Activated CD4-positive, alpha-beta memory T cell treated with anti-CD3 and anti-CD28 coated beads, Interleukin-2, amount 10 ng/mL, durations not matched to agents 7 days and 5 days (primary cell): ENCODE measurements at places on chromosomes 1 and 21. TPM values are rescaled to one million over a fixed set of nuclear protein-coding genes. Genes with fewer than 3 reads are reported as not detected.
A peak's percentile ranks its signal among the peaks of the same experiment; 100 is the strongest.

DNA sequence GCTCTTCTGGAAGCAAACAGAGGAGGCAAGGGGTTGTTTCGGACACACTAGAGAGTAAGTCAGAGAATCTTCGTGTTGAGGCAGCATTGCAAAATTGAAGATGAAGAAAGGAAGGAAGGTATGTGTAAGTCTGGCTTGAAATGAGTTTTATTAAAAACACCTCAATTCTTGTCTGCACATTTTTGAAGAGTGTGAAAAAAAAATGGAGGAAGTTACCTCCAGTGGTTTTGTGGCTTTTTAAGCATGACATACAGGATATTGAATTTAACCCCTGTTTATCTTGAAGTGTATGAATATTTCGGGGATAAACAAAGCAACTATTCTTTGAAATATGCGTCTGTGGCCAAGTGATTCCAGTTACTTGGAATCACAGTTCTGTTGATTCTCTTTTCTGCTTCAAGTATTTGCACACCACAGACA is 203.2 kb upstream of the SGIP1 start:
- no peaks in the 10 kb centered on the region for H3K27me3 ChIP-seq
- peaks cover 46% of the 10 kb centered on the region for H3K4me1 ChIP-seq
- H3K36me3 ChIP-seq = peaks cover 39% of the 10 kb centered on the region
- H3K27ac ChIP-seq = peak overlapping the region; percentile 93
- no peak for DNase-seq

Gene APCS
- not detected for total RNA-seq

Gene EXOSC10
- 65.8 TPM for total RNA-seq

Gene OR6K3
- not detected for total RNA-seq
